Activated T-helper 9 cell treated with anti-CD3 and anti-CD28 coated beads, Interleukin-2, amount 50 U/mL, for 16 hours (primary cell): ENCODE measurements at places on chromosomes 1 and 21.

DNA sequence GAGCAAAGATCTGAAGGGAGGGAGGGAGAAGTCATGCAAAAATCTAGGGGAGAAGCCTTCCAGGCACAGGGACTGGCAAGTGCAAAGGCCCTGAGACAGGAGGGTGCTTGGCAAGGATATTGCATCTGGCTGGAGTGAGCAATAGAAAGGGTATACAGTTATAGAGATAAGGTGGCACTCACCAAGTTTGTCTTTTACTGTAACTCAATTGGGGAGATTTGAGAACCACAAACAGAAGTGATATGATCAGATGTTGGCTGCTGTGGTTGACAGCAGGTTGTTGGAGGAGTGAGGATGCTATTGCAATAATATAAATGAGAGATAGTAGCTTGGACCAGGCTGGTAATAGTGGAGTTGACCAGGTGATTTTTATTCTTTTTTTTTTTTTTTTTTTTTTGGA, 25.6 kb downstream of the MCOLN3 start:
- no peak for DNase-seq

GRCh38 chr1:3480369-3480719, 25.9 kb downstream of the ARHGEF16 start:
- DNase-seq, result no peak

DNA sequence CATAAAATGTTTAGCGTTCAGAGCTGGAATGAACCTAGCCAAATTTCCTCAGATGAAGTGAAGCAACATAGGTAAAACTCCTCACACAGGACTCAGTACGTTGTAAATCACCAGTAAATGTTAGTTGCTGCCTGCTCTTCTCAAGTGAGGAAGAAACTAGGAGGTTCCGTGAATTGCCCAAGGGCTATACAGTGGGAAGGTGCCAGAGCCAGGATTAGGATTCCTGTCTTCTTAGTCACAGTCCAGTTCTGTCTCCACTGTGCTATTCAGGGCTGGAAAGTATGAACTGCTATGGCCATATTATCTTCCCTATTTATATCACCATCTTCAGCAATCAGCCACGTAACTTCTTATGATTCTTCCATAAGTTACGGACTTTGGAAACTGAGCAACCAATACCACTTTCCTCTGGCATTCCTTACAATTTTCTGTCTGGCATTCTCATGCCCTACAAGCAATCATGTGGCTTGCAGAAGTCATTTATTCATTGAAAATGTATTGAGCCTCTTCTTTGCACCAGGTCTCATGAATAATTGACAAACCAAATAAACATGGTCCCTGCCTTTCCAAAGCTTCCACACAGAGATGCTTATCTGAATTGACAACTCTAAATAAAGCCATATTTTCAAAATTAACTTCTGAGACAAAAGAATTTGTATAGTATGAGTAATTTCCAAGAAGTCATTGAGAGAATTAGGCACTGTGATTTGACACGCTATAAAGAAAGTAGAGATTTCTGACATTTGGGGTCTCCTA, 271.6 kb upstream of the SGIP1 start:
- DNase-seq, result no peak

DNA sequence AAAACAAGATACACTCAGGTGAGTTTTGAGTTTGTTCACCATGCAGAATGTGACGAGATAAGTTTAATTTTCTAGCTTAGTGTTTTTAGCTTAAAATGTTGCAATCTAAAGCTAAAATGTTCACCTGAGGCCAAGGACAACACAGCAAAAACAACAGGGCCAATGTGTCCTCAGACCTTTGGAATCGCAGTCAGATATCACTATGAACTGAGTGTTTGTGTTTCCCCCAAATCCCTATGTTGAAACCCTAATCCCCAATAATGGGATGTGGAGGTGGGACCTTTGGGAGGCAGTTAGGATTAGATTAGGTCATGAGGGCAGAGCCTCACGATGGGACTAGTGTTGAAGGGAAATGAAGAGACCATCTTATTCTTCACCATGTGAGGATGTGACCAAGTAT, 144.4 kb downstream of the GABPA start:
- DNase-seq, result no peak
